ENCODE measurements at places on chromosomes 1 and 21.
A peak's percentile ranks its signal among the peaks of the same experiment; 100 is the strongest.

- peak; percentile 60 for DNase-seq
Measured at GRCh38 chr1:20375563-20375962, 84.9 kb downstream of the VWA5B1 start.

GRCh38 chr1:20402585-20403422 is 83.2 kb downstream of the CAMK2N1 start:
- no peak for DNase-seq

DNA sequence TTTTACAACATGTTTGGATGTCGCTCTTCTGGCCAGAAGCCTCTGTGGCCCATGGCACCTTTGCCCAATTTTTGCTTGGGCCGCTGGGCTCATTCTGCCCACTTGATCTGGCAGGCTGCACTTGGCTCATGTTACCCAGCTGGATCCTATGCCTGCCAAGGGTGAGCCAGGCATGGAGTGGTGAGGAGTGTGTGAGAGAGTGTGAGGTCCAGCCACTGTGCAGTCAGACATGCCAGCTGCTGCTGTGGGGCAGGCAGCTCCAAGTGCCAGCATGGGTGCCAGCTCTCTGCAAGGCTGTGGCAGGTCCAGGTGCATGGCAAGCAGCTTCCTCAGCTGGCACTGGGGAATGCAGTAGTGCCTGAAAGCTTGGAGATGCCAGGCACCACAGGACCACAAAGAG is 71.0 kb downstream of the EBNA1BP2 start:
- DNase-seq = no peak

GRCh38 chr1:204103431-204103741 is 30.5 kb downstream of the SOX13 start:
- DNase-seq = no peak

DNA sequence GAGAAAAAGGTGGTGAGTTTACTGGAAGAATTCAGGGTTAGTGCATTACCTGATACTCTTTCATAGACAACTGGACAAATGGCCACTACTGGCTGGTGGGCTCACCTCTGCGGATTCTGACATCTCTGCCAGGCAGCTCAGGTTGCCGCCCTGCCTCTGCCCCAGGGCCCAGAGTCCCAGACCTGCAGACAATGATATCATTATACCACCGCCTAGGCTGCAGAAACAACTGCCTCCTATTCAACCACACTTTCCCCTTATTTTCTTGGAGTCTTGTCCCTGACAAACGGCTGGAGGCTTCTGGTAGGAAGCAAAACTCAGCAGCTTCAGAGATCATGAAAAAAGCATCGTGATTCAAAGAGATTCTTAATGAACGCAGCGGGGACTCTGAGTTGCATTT is 37.0 kb downstream of the IRF2BP2 start:
- no peak for DNase-seq

GRCh38 chr1:31510853-31511789 is 65.2 kb upstream of the TINAGL1 start:
- no peak for DNase-seq

GRCh38 chr1:184624051-184624450 is 130.6 kb downstream of the EDEM3 start:
- DNase-seq = no peak

DNA sequence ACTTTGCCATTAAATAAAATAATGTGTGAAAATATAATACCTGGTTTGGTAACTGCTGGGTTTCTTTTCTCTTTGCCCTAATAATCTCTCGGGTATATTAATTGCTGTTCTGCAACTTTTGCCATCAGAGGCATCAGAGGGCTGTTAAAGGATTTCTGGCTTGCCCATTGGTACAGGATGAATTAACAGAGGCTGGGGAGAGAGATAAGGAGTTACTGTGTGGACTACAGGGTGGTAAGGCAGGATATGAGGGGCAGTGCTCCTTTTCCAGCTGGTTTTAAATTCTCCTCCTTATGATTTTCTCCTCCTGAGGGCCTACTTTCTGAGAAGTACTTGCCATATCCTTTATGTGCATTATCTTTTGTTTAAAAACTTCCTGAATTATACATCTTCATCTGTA is 48.3 kb downstream of the FGGY start:
- no peak for DNase-seq

DNA sequence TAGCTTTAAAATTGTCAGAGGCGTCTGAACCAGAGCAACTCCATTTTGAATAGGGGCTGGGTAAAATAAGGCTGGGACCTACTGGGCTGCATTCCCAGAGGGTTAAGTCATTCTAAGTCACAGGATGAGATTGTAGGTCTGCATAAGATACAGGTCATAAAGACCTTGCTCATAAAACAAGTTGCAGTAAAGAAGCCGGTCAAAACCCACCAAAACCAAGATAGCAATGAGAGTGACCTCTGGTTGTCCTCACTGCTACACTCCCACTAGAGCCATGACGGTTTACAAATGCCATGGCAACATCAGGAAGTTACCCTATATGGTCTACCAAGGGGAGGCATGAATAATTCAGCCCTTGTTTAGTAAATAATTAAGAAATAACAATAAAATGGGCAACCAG is 143.6 kb downstream of the GABPA start:
- DNase-seq = peak; percentile 39

- DNase-seq = peak; percentile 84
Measured at GRCh38 chr1:181139631-181140061, 51.1 kb downstream of the IER5 start.

DNA sequence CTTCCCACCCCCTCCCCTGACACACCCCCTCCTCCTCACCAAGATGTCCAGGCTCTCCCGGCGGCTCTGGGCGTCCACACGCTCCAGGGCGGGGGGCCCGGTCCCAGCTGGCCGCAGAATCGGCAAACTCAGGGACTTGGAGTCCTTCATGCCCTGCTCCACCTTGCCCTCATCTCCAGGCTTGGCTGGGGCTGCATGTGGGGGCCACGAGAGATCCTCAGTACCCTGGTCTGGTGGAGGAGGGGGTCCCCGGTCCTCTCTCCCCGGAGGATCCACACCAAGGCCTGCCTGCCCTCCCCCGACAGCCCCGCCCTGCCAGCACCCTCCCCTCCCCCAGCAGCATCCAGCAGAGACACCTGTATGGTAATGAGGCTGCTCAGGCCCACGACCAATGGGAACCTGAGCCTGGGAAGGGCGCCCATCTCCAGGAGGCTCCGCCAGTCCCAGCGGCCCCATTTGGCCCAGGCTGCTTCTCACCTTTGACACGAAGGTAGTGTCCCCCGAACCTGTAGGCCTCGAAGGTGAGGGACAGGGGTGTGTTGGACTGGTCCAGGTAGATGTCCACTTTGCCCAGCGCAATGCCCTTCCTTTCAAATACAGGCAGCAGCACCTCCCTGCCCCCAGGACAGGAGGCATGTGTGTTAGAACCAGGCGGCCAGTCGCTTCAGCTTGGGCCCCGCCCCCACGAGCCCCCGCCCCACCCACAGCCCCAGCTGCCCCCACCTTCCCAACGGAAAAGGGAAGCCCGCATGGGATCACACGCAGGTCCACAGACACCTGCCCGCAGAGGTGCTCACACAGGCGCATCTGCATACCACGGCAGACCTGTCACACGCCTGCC is 8.2 kb upstream of the TNFRSF25 start:
- DNase-seq = no peak

DNA sequence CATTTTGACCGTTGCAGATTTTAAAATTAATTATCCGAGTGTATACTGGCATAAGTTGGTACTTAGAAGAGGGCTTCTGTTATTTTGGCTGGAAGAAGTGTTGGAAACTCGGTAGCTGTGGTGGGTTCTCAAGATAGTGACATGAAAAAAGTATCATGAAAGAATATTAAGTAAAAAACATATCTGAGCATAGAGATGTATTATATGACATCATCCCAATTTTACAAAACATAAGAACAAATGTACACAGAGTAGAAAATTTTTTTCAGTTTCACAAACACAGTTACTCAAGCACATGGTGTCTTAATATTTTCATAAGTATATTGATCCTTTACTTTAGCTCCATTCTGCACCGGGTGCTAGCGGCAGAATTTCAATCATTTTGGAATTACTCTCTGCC is 684 bp downstream of the IFI16 start:
- DNase-seq = no peak

DNA sequence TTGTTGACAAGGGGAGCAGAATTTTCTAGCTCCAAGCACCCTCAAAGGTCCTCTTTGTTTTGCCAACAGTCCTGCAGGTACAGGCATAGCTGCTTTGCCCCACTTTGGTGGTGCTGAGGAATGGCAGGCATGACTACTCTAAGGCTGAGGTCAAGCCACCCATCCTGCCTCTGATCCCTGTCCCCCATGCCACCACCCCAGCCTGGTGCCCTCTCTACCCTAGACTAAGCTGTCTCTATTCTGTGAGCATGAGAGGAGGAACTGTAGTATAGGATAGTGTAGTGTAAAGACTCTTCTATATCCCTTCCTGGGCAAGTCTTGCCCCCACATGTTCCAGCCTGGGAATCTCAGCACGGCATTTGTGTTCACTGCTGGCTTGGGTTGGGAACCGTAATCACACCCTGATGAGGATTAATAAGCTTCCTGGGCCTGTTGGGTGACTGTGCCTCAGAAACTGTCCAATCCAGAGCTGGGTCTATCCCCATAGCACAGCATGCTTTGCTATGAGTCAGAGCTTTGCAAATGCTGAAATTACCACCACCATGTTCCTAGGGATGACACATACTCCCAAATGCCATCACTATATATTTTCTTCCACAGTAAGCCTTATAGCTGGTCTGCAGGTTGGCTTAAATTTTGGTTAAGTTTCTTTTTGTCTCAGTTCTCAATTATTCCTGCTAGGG is 105.7 kb upstream of the PPP2R5A start:
- DNase-seq = peak; percentile 96

- DNase-seq = no peak
Measured at GRCh38 chr1:54336116-54336515, 70.1 kb downstream of the SSBP3 start.

DNA sequence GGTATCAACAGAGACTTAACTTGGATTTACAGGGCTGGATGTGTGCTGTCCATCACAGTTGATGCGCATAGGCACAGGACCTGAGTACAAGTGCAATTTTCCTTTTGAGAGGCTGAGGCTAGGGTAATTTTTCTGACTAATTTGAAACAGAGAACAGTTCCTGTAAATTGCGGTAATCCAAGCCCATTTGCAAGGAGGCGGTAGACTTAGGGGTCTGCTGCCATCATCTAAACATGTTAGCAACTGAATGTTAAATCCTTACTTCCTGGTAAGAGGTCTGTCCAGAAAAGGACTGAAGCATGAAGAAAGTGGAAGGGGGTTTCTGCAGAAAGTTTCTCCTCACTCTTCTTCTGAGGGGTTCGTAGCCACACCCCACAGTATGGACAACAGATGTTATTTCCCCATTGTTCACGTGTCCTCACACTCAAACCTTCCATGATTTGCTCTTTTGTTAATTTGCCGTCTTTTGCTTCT is 23.7 kb upstream of the C1orf198 start:
- no peak for DNase-seq

GRCh38 chr21:28224191-28224726 is 768.4 kb downstream of the LTN1 start:
- DNase-seq = no peak

GRCh38 chr1:205285381-205286101 is 36.0 kb downstream of the NUAK2 start:
- DNase-seq = no peak

DNA sequence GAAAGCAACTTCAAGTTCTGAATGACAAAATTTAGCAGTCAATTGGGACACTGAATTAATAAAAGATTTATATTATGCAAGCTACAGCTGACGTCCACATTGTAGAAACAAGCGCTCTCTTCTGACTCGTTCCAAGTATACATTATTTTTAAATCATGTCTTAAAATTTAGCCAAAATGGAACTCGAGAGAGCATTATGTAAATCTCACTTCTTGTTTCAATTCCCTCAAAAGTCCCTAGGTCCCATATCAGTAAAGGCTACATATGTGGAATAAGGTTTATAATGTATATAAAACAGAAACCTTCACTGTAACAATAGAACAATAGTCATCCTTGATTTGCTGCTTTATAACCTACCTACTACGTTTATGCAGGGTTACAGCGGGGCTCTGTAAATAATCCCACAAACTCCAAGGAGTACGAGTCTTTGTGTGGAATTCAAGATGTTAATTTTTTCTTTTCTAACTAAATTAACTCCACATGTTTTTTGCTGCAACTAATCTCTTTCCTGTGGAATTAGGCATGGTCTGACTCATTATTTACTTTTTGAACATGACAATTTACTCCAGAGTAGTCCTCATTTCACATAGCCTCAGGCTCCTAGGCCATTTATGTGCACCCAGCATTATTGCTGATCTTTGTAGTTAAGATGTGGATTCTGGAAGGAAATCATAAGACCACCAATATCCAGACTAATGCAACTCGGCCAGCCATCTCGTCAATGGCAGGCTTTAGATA is 785.1 kb downstream of the LTN1 start:
- peak; percentile 18 for DNase-seq

- no peak for DNase-seq
Measured at GRCh38 chr21:31370893-31371544, 27.0 kb upstream of the TIAM1 start.

DNA sequence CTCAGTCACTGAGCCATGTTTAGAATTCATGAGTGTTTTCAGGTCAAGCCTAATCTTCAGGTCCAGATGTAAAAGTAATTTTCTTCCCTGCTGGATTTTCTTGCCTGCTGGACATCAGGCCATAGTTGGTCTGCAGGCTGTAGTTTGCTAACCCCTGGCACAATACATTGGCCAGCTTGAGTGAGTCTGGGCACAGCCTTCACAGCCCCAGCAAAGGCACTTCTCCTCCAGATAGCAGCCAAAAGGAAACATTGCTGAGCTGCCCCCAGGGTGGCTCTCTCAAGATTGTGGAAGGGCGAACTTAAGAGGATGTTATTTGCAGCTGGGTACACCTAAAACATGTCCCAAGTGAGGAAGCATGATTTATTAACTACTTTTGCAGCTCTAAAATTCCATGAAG is 126.8 kb downstream of the PIK3R3 start:
- DNase-seq = no peak

DNA sequence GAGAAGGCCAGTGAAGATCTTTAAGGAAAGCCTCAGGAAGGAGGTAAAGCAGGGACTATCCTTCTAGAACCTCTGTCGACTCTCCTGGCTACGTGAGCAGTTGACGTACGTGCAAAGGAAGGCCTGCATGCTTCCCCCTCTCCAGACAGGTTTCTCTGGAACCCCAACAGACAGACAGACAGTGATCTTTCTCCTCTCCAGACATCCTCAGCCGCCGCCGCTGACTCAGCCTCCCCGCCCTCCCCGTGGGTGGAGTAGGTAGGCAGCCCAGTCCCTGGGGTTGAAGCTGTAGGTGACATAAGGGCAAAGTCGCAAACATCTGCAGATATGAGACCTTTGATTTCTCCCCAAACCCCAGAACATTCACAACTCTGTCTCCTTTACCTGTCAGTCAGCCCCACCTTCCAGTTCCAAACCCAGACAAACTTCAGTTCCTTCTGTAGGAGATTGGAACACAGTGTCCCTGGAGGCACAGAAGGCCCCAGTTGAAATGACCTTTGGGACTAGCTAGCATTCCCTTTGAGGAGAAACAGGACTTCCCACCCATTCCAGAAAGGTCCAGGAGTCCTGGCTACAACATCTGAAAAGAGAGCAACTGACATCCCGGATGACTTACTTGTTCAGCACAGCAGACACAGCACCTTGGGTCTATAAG is 146.0 kb upstream of the JUN start:
- DNase-seq = peak; percentile 56

DNA sequence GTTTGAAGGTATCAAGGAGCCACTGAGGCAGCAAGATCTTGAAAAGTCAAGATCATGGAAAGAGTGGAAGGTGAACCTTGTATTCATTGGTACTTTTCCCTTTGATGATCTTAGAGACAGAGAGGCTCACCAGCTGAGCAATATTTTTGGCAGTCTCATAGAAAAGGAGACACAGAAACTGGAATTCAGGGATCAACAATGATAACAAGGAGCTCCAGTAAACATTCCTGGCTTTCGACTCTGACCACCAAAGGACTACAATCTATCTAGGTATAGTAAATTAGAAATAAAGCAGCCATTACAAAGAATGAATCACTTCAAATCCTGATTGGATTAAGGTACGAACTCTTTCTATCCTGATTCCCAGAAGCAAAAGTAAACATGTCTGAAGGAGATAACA is 615.4 kb downstream of the KIF26B start:
- no peak for DNase-seq
